Activated naive CD4-positive, alpha-beta T cell treated with anti-CD3 and anti-CD28 coated beads, Interleukin-2, amount 10 ng/mL, durations not matched to agents 7 days and 5 days (primary cell): ENCODE measurements at places on chromosomes 11 and 22.

DNA sequence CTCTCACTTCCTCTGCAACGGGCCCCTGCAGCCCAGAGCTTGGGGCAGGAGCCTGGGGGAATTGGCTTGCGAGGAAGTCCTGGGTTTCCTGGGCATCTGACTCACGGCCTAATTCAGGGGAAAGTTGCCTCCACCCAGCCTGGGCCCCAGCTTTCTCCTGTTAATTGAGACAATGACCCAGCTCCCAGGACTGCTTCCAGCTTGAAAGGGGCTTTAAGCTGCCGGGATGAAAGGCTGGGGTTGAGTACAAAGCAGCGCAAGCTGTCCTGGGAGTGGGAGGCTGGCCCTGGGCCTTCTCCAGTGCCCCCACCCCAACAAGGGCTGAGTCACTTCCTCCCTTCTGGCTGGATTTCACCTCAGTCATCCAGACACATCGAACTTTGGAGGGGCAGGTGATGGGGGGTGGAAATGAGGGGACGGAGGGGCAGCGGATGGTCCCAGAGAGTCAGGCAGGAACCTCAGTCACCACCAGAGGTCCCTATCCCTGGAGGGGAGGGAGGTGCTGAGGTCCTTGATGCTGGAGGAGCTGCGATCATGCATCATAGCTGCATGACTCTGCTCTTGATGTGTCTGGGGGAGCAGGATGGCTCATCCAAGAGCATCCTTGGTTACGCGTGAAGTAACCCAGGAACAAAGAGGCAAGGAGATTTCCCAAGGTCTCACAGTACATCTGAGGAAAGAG, 30.1 kb upstream of the OAF start:
- DNase-seq: no peak

DNA sequence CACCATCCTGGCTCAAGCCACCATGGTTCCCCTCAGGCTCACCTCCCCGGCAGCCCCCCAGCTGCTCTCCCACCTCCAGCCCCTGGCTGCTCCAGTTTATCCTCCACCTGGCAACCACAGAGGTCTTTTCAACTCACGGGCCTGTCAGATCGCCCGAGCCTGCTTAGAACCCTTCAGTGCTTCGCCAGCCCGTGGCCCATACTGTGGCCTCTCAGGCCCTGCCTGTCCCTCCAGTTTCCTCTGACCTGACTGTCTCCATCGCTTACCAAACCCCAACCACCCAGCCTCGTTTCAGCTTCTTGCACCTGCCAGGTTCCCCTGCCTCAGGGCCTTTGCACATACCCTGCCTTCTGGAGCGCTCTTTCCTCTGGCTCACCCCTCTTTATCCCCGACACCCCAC, 6.9 kb downstream of the KCNC1 start:
- DNase-seq: no peak

DNA sequence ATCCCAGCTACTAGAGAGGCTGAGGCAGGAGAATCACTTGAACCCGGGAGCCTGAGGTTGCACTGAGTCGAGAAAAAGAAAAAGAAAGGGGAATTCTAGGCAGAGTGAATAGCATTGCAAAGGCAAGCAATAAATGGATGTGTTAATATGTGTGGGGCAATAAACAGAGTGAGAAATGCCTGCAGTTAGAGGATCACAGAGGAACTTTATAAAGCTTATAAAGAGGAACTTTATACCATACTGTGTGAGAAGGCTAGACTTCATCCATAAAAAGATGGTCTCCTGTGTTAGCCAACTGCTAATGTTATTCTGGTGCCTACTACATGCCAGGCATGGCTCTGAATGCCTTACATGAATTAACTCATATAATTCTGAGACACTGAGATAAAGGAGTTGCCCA, 841 bp downstream of the B3GNT6 start:
- no peak for DNase-seq

- peak; percentile 21 for DNase-seq
Observed at GRCh38 chr11:81644239-81644840, 1089.3 kb downstream of the FAM181B start.
